ENCODE measurements at places on chromosomes 6 and 20.

DNA sequence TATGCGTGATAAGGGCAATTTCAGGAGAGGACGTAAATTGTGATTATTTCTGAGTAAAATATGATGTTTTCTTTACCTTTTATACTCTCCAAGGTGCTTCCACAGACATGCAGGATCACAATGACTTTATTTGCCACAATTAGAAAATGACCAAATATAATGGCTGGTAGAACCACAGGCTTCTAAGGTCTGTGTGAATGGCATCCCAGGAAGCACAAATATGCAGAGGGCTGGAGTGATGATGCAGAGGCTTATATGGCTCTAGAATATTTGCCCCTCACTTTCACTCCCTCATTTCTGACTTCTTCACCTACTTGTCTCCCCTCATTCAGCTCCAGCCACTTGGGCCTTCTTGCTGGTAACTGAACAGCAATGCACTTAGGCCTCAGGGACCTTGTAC, 502.1 kb upstream of the MAP3K7 start:
- no peak for DNase-seq

DNA sequence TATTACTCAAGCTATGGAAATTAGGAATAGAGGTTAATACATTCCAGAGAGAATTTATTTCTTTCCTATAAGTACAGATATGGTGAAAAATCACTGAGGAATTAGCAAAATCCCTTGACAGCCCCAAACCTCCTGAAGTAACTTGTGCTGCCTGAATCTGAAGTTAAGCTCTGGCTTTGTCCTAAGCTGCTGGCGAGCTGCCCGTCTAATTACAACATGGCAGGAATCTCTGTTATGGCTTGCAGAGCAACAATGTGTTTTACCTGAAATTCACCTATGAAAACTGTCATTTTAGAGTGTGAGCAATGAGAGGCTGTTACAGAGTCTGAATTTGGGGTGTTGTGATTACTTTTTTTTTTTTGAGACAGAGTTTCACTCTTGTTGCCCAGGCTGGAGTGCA, 22.5 kb upstream of the IYD start:
- no peak for DNase-seq

DNA sequence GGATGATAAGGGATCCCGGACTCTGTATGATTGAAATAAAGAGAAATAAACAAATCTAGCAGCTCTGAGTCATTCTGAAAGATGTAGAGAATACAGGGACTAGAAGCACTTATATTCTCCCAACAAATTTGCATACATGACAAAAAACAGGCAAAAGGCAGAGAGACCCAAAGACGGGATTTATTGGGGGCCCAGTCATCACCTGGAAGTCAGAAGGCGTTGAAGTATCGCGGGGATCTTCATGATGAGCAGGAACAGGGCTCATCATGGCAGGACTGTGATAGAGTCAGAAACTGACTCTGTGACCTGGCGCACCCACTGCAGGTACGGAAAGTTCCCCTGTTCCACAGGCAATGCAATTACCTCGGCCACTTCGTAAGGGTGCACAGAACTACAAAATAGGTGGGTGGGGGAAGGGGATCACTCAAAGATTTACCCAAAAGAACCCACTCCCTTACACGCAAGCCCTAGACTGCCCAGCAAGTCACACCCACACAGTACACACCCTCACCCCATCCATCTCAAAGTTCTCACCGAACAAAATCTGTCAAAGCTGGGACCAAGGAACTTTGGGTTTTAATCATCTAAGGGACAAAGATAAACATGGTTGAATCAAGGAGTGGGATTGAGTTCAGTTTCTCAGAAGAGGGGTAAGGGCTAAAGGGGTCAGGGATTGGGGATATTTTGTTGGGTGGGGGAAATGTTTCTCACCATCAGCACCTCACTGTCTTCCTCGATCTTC, 1.4 kb downstream of the CUTA start:
- DNase-seq = no peak

DNA sequence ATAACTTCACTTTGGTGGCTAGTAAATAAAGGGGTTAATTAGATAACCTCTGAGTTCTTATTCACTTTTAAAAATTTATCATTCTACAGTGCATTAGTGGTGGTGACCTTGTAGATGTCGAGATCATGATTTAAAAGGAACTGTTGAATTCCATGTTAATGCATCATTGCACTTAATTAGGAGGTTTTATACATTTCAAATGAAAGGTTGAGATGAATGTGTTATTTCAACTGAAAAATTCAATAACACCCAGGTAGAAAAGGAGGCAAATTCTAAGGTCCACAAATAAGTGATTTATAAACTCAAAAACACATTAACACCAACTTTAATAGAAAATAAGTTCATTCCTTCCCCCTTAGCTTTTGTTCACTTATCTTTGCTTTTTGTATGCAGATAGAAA, 58.3 kb upstream of the TMEM170B start:
- DNase-seq = no peak

Measured in PC-9 (cell line).